Non-pigmented ciliary epithelial cell (primary cell): ENCODE measurements at places on chromosomes 4 and X.

- no peak for DNase-seq
These were observed 2.2 kb downstream of the NKX6-1 start for GRCh38 chr4:84496706-84497503.

DNA sequence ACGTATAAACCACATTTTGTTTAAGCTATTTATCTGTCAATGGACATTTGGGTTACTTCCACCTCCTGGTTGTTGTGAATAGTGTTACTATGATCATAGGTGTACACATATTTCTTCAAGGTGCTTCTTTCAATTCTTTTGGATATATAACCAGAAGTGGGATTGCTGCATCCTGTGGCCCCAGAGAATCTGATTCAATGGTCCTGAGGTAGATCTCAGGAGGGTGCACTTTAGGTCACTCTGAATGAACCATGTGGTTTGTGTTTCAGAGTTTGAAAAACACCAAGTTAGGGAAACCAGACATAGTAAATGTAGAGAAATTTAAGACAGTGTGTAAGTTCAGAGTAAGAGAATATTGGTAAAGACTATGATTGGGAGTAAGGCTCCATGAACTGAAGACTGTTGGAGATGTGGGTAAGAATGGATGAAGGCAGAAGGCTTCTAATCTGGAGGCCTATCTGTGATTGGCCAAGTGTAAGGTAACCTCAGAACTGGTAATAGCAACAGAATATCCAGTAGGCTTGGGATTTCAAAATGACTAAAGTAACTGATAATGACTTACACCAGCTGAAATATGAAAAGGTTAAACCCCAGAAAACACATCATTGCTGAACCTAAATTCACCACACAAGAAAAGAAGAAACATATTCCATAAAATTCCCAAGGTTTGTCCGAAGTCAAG lies 236.9 kb downstream of the CAMK2D start:
- no peak for DNase-seq

GRCh38 chr4:62917649-62918048 lies 1491.6 kb downstream of the TECRL start:
- no peak for DNase-seq

DNA sequence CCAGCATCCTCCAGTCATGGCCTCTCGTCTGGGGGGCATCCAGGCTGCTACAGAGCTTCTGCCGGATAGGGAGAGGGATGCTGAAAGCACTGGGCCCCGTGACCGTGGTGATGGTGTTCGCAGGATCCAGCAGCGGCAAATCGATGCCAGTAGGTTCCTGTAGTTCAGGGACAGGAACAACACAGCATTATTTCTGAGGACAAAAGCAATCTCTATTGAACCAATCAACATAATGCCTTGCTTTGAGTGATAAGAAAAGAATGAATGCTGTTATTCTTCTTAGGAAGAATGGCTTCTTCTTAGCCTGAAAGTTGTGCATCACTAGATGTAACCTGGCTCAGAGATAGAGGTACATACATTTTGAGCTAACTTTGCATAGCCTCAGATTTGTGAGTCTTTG lies 378.6 kb downstream of the UNC5C start:
- DNase-seq, result no peak

DNA sequence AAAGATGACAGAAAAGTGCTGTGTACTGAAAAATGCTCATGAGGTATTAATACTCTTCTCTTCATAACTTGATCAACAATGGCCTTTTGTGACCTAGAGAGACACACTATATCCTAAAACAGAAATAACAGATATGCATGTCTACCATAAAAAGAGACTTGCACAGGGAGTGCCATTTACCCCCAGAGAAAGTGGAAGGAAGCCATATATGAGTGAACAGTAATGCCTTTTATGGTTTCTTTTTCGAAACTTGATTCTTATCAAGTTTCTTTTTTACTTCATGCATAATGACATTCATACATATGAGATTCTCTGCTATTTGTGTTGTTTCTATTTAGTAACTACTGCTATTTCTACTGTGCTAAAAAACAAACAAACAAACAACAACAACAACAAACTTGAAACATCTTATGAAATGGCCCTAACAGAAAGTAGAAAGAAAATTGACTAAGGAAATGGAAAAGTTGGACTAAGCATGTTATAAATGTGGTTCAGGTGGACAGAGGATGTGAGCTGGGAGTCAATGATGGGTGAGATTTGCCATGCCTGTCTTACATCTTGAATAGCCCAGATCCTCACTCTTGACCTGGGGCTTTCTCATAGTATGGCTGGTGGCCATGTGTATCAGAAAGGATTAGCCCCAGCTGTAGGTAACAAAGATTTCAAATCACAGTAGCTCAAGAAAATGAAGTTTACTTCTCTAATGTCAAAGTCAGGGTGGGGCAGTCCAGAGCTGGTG lies 43.8 kb downstream of the GEMIN8 start:
- no peak for DNase-seq

GRCh38 chr4:147899512-147899911 lies 167.6 kb downstream of the ARHGAP10 start:
- no peak for DNase-seq

DNA sequence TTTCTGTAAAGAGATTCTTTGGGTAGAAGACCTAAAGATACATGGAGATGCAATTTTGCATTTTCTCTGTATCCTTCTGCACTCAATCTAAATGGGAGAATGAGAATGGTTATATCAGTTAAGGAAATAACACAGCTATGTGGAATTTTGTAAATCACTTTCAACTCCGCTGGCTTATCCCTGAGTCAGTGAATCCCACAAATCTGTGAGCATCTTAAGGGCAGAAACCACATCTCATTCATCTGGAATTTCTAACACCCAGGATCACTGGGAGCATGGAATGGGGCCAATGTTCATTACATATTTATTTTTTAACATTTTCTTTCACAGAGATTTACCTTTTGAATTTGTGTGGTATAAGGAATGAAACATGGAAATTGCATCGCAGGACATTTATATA lies 167.8 kb downstream of the CFAP47 start:
- DNase-seq, result no peak

GRCh38 chr4:94759767-94760211 lies 2.0 kb downstream of the BMPR1B start:
- DNase-seq, result no peak

DNA sequence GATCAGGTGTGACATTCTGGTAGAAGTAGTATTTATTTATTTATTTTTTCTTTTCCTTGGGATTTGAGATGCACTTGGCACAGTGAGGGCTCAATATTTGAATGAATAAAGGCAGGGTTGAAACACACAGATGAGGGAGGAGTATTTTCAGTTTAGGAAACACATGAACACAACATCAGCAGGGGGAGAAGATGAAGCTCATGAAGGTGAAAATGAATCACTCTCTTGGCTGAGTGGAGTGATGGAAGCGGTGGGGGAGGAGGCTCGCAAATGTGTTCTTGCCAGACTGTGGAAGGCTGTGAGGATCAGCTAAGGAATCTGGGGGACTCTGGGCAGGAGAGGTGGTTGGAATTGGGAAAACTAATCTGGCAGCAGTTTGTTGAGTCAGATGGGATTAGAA lies 55.3 kb downstream of the ARHGAP10 start:
- DNase-seq, result peak; percentile 54

DNA sequence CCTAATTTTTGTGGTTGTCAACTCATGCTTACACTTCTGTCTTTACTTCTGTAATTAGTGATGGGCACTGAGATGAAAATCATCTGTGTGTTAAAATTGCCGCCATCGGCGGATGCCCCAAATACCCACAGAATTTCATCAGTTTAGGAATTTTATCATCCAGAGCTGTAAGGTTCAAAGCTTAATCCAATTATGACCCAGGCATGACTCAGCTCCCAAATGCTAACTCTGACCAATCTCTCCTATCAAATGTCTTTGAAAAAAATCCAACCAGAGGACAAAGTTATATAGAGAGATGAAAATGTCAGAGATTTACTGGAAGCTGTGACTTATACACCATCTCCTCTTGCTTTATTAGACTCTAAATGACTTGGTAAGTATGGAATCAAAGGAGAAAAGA lies 1048.7 kb upstream of the PRKX start:
- no peak for DNase-seq
